ENCODE measurements at places on chromosomes 1 and 21.

DNA sequence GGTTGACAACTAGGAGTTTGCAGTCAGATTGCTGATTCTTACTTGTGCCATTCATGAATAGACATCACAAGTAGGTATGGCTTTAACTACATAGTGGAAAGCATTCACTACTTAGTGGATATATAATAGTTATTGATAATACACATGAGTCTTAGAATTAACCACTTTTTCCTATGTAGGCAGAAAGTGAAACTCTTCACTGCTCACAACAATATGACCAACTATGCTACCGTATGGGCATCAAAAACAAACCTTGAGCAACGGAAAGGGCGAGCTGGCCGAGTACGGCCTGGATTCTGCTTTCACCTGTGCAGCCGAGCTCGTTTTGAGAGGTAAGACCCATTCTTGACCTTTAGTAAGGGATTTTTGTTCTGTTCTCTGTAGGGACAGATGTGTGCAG is 38.7 kb downstream of the DHX9 start:
- DNase-seq = no peak

DNA sequence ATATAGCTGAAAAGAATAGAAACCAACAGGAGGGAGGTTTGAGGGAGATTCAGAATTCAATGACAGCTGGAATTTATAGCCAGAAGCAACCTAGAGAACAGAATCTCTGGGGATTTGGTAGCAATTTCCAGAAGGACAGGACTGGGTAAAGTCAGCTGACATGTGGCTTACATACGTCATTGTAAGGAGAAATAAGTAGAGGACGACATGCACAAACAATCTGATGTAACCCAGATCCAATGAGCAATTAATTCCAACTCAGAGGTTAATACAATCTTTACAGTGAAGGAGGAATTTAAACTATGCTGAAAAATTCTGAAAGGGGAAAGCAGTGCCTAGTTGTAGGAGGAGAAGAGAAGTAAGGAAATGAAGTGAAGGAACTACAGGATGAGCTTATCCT is 383.9 kb downstream of the PTBP2 start:
- DNase-seq = no peak

GRCh38 chr1:1199141-1199960 is 7.0 kb downstream of the TNFRSF18 start:
- DNase-seq = no peak

GRCh38 chr1:29081201-29081600 is 42.5 kb downstream of the TMEM200B start:
- DNase-seq = no peak

DNA sequence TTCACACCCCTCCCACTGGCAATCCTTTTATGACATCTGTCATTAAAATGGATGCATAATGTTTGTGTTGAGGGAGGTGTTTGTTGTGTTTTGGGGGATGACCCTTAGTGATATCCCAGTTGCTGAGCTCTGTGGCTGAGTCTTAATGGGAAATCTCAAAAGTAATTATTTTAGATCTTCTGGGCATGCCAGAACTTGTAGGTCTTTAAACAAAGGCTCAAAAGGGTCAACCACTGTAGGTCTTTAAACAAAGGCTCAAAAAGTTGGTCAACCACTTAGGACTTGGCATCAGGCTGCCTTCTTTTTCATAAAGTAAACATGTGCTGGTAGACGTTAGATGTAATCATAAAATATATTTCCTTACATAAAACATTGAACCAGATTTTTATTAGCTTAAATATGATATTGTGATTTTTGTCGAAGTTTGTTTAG is 78.0 kb downstream of the CDC14A start:
- DNase-seq = no peak

- DNase-seq = no peak
Observed at GRCh38 chr1:46520063-46520911, 30.7 kb downstream of the DMBX1 start.

DNA sequence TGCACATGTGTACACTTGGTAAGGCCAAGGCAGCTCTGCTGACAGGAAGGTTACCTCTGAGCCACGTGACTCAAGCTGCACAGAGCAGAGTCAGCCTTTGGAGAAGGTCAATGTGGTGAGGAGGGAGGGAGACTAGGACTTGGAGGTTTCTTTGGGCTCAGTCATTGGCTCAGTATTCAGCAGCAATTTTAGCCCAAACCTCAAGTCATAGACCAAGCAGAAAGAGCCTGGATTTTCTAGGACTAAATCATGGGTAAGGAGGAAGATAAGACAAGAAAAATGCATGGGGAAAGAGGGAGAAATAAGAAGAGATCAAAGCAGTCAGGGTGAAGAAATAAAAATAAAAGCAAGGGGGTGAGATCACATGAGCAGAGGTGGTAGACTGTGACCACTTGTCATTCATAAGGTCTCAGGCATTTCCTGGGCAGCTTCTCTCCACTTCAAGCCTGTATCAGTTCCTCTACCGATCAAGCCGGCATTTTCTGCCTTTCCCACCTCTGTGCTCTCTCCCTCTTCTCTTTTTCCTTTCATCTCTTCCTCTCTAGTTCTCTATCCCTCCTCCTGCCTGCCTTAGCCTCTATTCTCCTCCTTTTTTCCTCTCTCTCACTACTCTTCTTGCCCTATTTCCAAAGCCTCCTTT is 51.7 kb upstream of the DUSP10 start:
- no peak for DNase-seq

- no peak for DNase-seq
Observed at GRCh38 chr1:156560585-156561163, 11.7 kb downstream of the IQGAP3 start.

DNA sequence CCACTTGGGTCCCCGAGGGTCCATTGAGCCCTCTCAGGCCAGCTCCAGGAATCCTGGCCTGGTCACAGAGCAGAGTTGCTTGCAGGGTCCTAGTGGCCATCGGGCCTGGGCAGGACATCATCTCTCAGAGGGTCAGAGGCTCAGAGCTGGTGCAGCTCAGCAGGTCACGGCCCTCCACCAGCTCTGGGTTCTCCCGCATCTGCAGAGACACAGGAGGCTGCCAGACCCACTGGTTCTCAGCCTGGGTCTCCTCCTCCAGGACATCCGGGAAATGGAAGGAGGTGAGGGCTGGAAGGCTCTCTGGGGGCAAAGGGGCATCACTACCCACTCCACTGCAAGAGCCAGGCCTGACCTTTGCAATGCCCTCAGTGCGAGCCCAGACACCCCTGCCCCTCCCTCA is 6.5 kb downstream of the TMEM54 start:
- DNase-seq = no peak

DNA sequence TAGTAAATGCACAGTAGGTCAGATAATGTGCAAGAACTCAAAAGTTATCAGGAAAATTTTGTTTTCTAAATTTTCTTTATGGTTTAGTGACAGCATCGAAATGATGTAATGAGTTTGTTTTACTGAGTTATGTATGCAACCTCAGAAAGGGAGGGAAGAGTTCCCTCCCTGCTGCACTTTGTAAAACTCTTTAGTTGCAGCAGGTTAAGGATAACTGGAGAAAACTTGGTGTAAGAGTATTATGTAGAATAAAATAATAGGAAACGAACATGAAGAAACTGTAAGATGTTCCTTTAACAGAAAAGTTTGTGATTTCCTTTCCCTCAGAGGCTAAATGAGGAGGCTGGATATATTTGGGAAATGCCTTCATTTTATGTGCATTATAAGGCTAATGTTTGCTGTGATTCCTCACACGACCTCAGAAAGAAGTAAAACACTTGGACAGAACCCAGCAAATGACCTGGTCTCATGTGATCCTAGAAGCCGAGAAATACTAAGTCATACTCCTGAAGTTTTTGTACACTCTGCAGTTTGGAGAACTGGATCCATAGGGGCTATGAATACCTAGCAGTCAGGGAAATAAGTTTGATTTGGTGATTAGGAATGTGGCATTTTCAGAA is 35.4 kb downstream of the ADGRL2 start:
- no peak for DNase-seq

DNA sequence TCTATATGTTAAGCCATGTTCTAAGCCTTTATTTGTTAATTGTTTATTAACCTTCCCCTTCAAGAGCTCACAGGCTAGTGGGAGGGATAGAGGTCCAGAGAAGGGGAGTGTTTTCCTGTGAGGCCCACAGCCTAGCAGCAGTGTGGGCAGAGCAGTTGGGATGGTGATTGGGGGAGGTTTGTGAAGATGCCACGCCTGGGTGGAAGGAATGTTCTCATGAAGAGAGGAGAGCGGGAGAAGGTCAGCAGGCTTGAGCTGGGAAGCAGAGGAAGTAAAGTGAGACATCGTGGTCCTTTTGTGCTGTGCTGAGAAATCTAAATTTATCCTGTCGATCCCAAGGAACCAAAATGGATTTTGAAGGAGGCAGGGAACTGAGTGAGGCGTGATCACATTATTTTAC is 42.6 kb downstream of the TRAPPC10 start:
- DNase-seq = no peak

DNA sequence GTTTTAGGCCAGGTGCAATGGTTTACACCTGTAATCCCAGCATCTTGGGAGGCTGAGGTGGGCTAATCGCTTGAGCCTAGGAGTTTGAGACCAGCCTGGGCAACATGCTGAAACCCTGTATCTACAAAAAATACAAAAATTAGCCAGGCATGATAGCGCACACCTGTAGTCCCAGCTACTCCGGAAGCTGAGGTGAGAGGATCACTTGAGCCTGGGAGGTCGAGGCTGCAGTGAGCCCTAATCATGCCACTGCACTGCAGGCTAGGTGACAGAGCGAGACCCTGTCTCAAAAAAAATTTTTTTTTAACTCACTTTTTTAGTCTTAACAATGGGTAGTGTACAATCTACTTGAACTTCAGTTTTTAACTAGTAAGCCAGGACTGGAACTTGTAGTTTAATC is 137.5 kb downstream of the HS2ST1 start:
- DNase-seq = no peak

GRCh38 chr1:196180847-196181593 is 427.2 kb downstream of the KCNT2 start:
- no peak for DNase-seq

- no peak for DNase-seq
Observed at GRCh38 chr1:1782399-1783221, 4.3 kb upstream of the NADK start.
